ENCODE measurements at places on chromosomes 7 and 10.

- DNase-seq = no peak
Measured at GRCh38 chr10:87761153-87761552, 56.9 kb downstream of the ATAD1 start.

DNA sequence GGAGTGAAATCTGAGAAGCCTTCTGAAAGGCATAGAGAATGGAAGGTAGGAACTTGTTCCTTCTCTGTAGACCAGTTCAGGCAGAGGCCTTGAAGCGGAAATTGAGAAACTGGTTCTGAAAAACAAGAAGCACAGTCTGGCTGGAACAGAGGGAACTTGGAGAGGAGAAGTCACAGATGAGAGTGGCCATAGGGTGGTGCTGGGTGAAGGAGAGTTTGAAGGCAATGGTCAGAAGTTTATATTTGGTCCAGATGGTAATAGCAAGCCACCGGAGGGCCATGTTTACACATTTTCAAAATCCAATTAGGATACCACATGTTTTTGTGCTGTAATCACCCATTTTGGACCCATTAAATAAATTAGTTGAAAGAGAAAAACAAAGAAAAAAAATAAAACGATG is 692.5 kb downstream of the INHBA start:
- no peak for DNase-seq

DNA sequence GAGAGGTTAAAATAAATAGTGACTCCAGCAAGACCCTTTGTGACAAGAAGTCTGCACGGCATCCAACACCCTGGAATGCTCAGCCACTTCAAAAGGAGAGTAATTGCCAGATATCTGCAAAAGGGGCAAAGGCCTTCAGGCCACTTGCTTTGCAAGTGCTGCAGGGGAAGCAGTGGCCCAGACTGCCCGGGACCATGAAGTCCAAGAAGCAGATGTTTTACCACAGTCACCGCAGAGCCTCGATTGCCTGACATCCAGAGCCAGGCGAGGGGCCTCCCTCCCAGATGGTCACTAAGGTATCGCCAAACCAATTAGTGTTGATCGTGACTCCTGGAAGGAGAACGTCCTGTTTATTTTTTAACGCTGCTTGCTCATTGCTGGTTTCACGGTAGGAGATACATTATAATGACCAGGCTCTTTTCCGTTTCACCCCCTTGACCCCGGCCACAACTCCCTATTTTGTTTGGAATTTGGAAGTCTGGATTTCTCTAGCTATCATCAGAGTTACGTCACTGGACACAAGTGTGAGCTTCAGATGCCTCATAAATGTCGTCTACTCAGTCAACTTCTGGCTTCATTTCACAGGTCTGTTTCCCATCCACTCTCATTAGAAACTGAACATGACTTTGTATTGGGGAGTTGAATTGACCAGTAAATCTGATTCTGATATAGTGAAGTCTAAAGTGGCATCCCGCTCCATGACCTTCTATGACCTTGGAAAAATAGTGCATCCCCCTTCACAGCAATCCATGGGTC is 276.2 kb downstream of the WDR11 start:
- DNase-seq = no peak

GRCh38 chr10:69049566-69049961 is 38.3 kb upstream of the SRGN start:
- DNase-seq = no peak

DNA sequence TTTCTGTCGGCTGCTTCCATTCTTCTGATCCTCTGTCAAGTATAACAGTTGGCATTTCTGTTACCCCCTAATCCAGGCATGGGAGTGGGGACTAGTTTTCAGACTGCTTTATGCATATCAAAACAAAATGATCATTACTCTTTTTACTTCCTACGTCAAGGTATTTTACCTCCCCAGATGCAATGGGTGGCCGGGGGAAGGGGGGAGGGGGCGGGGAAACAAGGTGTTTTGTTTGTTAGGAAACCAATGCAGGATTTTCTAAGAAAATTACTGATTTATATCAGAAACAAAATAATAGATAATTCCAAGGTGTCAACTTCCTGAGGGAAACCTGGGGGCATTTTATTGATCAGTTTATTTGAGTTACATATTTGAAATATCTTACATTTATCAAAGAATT is 66.3 kb downstream of the NRF1 start:
- no peak for DNase-seq

DNA sequence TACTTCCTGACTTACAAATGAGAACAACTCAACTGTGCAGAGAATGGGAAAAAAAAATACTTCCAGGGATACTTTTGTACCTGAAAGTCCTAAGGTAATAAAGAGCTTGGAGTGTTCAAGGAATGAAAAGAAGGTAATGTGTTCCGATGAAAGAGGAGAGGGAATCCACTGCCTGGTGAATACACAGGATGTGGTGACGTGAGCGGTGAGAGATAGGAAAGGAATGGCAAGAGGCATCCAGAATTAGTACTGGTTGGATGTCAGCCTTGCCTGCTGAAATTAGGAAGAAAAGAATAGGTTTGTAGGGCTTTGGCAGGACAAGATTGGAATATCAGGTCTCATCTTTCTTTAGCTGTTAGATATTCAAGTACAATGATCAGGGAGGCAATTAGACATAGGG is 347.7 kb downstream of the POM121L12 start:
- no peak for DNase-seq

GRCh38 chr7:36986511-36986933 is 262.2 kb upstream of the AOAH start:
- DNase-seq = no peak

DNA sequence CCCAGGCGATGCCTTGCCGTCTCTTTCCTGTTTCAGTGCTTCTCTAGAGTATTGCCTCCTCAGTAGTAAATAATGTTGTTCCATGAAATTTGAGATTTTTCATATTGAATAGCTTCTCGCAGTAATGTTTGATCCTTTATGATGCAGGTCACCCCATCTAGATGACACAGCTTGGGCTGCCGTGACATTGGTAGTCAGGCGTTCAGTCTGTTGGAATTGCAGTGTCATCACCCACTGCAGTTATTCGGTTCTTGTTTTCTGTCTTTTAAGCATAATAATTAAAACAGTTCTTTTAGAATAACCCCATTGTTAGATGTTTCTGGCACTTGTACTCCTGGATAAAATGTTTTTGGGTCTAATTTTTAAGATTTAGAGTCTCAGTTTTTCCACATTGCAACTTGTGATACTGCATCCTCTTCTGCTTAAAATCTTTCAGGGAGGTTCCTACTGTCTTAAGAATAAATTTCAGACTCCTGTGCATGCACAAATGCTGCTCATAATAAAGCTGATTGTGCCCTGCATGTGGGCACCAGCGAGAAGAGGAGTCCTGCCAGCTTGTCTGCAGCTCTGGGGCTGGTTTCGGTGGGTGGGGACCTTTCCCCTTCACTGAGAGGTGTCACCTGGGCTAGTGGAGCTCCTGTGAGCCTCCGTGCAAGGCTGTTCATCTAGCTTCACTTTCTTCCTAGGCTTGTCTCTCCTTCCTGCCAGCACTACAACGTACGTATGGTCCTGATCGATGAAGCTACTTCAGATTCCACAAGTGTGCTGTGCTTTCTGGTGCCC is 44.8 kb downstream of the SDK1 start:
- DNase-seq = no peak

DNA sequence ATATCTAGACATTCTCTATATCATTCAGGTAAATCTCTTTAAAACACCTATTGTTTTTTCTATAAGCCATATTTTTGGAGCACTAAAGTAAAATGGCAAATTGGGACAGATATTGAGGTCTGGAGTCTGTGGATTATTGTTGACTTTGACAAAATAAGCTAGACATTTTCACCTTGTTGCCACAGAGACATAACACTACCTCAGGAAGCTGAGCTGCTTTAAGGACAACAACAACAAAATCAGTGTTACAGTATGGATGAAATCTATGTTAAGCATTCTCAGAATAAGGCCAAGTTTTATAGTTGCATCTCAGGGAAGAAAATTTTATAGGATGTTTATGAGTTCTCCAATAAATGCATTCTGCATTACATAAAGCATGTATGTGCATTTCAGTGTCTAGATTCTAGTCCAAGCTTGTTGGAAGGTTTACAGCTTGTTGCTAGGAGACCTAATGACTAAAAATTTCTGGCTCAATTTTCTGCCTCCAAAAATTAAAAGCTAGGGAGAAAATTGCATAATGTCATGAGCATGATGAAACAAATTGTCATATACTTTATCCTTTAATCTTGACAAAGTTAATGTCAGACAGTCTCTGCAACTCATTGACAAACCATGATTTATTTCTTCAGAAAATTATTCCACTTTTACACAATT is 18.3 kb downstream of the LIPM start:
- no peak for DNase-seq

DNA sequence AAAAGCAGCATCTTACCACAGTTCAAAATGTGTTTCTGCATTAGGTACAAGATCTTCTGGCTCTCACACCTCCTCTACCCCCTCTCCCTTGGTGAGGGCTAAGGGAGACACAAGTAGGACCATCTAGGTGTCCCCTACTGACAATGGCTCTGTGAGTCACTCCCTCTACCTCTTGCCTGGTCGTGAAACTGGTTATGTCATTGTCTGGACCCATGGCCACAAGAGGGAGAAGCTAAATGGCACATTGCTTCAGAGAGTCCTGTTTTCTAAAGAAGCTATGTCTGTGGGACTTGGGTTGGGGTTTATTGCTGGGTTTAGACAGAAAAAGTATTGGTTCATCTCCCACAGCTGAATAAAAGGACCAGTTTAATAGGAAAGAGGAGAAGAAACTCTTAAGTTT is 4.0 kb upstream of the PLXNA4 start:
- no peak for DNase-seq

GRCh38 chr10:69201045-69201444 is 19.1 kb upstream of the HKDC1 start:
- DNase-seq = no peak

- no peak for DNase-seq
Measured at GRCh38 chr7:44767912-44768627, 19.4 kb downstream of the ZMIZ2 start.

GRCh38 chr7:157830331-157830730 is 493.5 kb downstream of the DNAJB6 start:
- DNase-seq = no peak

DNA sequence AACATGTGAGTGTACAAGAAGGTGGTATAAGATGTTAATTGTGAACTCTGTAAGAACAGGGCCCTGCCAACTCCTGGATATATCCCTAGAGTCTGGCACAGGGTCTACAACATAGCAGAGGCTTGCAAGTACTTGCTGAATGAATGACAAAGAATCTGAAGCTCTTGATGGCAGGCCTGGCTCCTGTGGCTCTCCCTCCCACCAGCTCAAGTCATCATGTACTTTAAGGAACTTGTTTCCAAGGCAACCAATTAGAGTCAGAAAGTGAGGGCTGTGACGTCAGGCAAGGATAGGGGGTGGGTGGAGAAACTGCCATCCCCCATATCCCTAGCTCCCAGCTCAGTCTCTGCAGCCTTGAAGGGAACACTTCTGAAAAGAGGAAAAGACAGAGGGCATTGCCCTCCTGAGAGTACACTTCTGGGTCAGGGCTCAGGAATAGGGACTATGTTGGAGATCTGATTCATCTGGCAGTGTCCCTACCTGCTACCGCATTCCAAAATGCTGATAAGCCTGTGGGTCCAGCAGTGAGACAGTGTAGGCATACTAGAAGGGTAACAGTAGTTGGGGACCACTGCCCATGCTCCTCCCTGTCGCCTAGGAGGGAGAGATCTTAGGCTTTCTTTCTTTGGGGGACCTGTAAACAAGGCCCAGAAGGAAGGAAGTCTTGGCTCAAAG is 34.6 kb upstream of the BTRC start:
- DNase-seq = no peak

- DNase-seq = no peak
Measured at GRCh38 chr10:128062881-128063563, 63.2 kb downstream of the MKI67 start.

GRCh38 chr7:98229441-98229840 is 18.2 kb downstream of the BHLHA15 start:
- no peak for DNase-seq

GRCh38 chr10:14571866-14572507 is 202.7 kb downstream of the FAM107B start:
- no peak for DNase-seq

DNA sequence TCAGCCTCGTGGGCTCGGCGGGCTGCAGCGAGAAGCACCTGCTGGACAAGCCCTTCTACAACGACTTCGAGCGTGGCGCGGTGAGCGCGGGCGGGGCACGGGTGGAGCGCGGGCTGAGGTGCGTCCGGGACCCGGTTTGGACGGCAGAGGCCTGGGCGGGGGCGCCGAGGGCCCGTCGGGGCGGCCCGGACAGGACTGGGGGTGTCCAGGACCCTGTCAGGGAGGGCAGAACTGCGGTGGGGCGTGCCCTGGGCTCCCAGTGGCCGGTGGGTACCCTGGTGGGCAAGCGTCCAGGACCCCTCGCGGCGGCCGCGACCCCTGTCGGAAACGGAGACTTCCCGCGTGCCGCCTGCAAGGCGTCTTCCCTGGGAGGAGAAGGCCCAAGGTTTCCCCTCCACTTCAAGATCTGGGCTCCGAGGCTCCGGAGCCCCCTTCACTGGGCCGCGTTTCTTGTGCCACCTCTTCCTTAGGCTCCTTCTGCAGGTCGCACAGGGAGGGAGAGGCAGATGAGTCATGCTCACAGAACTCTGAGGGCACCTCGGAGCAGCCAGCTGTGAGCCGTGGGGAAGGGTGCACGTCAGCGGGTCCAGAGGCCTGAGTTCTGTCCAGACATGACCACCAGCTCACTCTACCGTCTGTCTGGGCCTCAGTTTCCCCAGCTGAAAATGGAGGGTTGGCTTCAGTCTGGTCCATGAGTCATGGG is 485 bp downstream of the ALOX5 start:
- no peak for DNase-seq

DNA sequence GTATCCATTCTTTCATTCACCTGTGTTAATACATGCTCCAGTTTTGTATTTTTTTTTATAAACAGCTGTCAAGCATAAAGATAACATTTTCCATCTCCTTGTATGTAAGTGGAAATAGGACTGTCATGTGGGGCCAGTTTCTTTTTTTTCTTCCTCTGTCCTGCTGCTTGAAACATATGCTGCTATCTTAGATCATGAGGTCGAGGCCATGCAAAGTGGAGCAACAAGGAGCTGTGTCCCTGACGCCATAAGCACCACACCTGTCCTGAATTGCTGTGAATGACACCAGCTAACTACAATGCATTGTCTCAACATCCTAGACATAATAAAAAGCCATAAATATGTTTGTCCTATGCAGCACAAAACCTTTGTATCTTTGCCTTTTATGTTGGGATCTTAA is 37.7 kb upstream of the SLC26A4 start:
- DNase-seq = no peak

DNA sequence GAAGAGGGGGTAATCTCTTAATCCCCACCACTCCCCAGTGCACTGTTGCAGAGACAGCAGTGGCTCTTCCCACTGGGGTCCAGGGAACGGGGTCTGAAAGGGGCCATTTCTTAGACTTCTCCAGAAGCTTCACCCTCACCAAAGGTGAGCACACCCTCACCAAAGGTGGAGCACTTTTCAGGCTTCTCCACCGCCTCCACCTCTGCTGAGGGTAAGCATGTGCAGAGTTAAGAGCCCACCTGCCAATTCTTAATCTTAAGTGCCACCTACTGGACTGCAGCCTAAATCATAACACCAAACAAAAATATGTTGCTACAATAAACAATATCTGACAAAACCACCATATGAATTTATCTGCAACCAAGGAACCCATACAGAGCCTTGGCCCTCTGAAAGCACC is 27.0 kb downstream of the SNX13 start:
- no peak for DNase-seq

- DNase-seq = no peak
Measured at GRCh38 chr7:133678137-133678814, 425.4 kb downstream of the EXOC4 start.

- no peak for DNase-seq
Measured at GRCh38 chr10:12638103-12638502, 288.8 kb downstream of the CAMK1D start.

Data from omental fat pad (tissue), 4 donors.